Anterior cingulate cortex (tissue), 58 donors: ENCODE measurements at places on chromosomes 1 and 21.

DNA sequence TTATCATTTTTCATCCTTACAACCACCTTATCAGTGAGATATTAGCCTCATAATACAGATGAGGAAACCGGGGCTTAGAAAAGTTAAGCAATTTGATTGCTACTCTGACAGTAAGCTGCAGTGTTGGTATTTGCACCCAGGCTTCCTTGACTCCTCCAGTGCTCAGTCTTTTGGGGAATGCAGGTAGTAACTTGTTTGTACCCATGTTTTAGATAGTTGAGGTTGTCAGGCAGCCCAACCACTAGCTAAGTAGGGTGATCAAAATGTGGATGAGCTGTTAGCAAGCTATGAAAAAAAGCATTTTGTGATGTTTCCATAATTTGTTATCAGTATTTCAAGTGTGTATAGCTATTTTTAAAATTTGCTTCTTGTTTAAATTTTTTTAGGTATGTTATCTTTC is 80.8 kb downstream of the SASS6 start:
- no peak for DNase-seq

- DNase-seq: no peak
These were observed 6.8 kb upstream of the SKI start for GRCh38 chr1:2221271-2221670.

DNA sequence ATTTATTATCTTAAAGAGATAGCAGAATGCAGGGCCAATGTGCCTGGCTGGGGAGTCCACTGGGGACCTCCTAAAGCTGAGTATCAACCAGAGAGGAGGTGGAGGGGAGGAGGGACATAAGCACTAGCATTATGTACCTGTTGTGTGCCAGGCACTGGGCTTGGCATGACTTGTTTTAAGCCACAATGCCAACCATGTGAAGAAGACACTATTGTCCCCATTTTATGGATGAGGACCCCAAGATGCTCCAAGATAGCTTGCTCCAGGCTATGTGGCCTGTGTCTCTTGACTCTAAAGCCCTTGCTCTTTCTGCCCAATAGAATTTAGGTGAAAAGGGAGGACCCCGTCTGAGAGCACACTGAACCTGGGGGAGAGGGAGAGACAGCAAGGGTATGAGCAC is 111.3 kb downstream of the GLIS1 start:
- no peak for DNase-seq

GRCh38 chr1:216549796-216550195 is 126.5 kb upstream of the USH2A start:
- DNase-seq: no peak

- no peak for DNase-seq
These were observed 126.1 kb downstream of the GDAP2 start for GRCh38 chr1:117803318-117803717.

DNA sequence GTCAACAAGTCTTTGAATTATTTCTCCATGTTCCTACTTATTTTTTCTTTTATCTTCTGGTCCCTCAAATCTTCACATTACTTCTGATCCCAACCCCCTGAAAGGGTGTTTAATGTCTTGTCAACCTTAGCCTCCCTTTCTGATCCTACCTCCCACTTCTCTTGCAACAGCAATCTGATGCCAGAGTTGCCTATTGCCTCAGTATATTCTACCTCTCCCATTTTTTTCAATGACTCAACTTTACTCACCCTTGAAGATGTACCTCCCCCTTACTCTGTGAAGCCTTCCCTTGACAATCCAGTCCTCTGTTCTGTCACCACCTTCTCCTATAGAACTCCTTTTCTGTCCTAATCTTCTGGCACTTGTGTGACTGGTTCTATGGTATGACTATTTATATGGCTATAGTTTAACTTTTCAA is 99.5 kb upstream of the CD55 start:
- no peak for DNase-seq

- DNase-seq: no peak
These were observed 27.3 kb upstream of the TP53BP2 start for GRCh38 chr1:223873044-223873443.

DNA sequence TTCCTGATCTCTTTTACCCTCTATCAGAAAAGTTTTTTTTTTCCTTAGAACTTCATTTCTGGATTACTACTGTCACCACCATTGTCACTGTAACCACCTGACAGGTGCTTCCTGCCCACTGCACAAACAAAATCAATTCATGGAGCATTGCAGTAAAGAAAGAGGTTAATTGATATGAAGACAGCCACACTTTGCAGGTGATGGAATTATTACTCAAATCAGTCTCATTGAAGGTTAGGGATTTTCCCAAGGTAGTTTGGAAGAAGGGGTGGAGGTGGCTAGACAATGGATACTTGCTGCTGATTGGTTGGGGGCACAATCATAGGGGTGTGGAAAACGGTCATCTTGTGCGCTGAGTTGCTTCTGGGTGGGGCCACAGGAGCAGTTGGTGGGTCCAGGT is 230.8 kb upstream of the CACYBP start:
- DNase-seq: no peak

DNA sequence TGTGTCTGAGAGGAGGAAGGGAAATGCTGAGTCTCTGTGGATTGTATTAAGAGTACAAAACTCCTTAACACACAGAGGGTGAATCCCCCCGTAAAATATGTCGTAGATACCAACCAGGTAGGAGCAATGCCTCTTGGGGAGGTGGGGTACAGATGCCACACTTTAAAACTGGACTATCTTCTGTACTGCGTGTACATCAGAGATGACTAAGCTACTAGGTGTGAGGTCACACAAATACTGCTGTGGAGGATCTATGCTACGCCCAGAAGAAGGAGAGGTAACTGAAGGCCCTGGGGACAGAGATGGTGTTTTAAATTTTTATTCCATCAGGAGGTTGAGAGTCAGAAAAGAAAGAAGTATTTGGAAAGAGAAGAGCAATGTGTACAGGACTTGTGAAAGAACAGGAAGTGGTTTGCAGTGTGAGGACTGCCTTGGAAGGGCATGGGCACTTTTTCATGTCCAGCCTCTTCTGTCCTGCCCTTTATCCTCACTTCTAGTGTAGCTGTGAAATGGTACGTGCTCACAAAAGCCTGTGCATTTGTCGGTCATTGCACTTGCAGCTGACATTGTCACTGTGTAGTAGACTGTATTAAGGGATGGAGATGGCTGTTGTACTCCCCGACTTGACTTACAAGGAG is 287.8 kb upstream of the CHRM3 start:
- DNase-seq: no peak

DNA sequence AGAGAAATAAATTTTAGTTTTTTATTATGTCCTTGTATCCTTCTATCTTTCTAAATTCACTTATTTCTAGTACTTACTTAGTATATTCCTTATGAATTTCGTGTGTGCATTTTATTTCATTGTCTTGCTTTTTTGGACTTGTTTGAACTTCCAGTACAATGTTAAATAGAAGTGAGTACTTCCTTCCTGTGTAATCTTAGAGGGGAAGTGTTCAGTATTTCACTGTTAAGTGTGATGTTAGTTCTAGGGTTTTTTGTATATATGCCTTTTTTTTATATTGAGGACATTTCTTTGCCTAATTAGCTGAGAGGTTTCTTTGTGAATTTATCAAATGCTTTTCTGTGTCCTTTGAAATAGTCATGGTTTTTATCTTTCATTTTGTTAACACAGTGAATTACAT is 10.7 kb downstream of the LYPLAL1 start:
- DNase-seq: no peak

GRCh38 chr1:162444903-162445302 is 33.0 kb upstream of the SH2D1B start:
- no peak for DNase-seq

GRCh38 chr21:43917515-43918384 is 52.7 kb downstream of the AGPAT3 start:
- no peak for DNase-seq
